GM12878 (cell line): ENCODE measurements at places on chromosomes 5 and 9. TPM values are rescaled to one million over a fixed set of nuclear protein-coding genes. Genes with fewer than 3 reads are reported as not detected.

DNA sequence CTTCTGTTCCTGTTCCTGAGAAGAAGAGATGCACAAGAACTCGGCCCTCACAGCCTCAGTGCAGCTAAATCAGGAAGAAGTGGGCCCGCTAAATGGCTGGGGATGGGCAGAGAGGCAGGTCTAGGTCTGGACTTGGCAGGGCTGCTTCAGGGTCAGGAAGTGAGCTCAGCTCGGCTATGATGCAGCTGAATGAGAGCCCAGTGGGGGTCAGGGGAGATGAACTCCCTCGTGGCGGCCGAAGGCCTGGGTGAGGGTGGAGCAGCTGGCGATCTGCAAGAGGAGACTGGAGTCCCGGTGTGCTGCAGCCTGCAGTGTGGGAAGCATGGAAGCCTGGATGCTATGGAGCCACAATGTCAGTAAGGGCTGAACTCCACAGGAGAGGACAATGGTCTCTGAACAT, 466.2 kb downstream of the SPOCK1 start:
- H3K27ac ChIP-seq, result no peak overlapping the region
- no peak overlapping the region for H3K4me3 ChIP-seq
- H3K36me3 ChIP-seq, result no peaks in the 10 kb centered on the region
- H3K27me3 ChIP-seq, result no peaks in the 10 kb centered on the region
- H3K4me1 ChIP-seq, result no peaks in the 10 kb centered on the region

DNA sequence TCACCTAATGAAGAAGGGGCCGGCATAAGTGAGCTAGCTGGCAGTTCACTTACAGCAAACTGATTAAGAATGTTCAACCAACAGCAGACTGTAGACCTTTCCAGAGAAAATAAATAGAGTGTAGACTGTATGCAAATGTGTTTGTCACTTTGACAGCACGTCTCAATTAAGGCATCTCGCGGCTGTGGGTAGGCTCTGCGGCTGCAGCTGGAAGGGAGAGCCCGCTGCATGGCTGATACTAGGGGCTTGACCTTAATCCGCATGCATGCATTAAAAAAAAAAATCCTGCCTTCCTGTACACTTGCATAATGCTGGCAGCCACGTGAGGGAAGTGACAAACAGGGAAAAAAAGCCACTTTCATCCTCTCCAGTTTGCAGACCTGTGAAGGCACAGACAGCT, 82.3 kb downstream of the CRB2 start:
- H3K27me3 ChIP-seq, result no peaks in the 10 kb centered on the region
- no peaks in the 10 kb centered on the region for H3K4me1 ChIP-seq
- no peak overlapping the region for H3K4me3 ChIP-seq
- peaks cover 3% of the 10 kb centered on the region for H3K36me3 ChIP-seq
- no peak for DNase-seq

- no peaks in the 10 kb centered on the region for H3K27me3 ChIP-seq
- no peak overlapping the region for H3K27ac ChIP-seq
- no peaks in the 10 kb centered on the region for H3K36me3 ChIP-seq
- no peak overlapping the region for H3K4me3 ChIP-seq
- DNase-seq, result no peak
- no peaks in the 10 kb centered on the region for H3K4me1 ChIP-seq
These were observed 7.8 kb upstream of the ALDOB start for GRCh38 chr9:101443364-101443771.

GRCh38 chr5:158770506-158770905, 329.2 kb downstream of the EBF1 start:
- H3K4me1 ChIP-seq, result peaks cover 4% of the 10 kb centered on the region; the same call in 1 of the 2 replicates
- no peaks in the 10 kb centered on the region for H3K27me3 ChIP-seq
- H3K27ac ChIP-seq, result no peak overlapping the region
- no peak overlapping the region for H3K4me3 ChIP-seq

DNA sequence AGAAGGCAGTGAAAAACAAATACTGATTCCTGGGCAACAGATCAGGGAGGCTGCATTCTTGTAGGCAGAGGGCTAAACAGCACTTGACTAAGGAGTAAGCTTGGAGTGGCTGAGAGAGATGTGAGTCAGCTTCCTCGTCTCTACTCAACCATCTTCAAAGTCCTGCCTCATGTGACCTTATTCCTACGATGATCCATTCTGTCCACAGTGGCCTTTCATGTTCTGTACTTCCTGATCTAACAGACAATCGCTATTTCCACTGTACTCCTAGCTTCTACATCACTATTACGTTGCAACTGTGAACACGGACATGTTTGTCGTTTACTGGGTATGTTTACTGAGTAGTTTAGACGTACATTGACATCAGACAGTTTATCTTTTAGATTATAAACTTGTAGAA, 365.4 kb downstream of the ARL15 start:
- H3K4me3 ChIP-seq, result no peak overlapping the region
- no peaks in the 10 kb centered on the region for H3K4me1 ChIP-seq
- no peaks in the 10 kb centered on the region for H3K36me3 ChIP-seq
- DNase-seq, result no peak

The C6 gene
- 0.31 and 0.45 TPM in 2 replicates for total RNA-seq

GRCh38 chr5:95066048-95066447, 218.8 kb downstream of the MCTP1 start:
- H3K36me3 ChIP-seq, result no peaks in the 10 kb centered on the region
- H3K27me3 ChIP-seq, result no peaks in the 10 kb centered on the region
- DNase-seq, result no peak
- no peak overlapping the region for H3K27ac ChIP-seq

DNA sequence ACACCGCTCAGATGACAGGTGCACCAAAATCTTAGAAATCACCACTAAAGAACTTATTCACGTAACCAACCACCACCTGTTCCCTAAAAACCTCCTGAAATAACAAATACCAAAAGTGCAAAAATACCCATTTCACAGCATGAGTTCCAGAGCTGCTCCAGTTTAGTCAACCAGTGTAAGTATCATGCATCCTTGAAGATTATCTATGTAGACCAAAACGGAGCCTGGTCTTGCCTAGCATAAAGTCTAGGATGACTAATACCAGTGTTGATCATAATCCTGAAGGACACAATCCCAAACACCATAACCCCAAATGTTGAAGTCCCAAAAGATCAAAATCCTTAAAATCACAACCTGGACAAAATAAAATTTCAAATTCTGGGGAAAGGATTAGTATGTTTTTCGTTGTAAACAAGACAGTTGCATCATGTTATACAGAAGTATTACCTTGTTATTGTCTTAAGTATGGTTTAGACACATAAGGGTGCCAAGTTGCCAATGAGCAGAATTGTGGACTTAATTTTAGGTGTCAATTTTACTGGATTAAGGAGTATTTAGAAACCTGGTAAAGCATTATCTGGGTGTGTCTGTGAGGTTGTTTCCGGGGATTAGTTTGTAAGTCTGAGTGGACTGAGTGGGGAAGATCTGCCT, 18.1 kb downstream of the VCP start:
- no peaks in the 10 kb centered on the region for H3K4me1 ChIP-seq
- H3K27me3 ChIP-seq, result no peaks in the 10 kb centered on the region
- no peak for DNase-seq

The PCDHGA5 gene
- 0.13 and 0.23 TPM in 2 replicates for total RNA-seq

- no peaks in the 10 kb centered on the region for H3K27me3 ChIP-seq
- peaks cover 51% of the 10 kb centered on the region for H3K4me1 ChIP-seq
- DNase-seq, result no peak
- no peaks in the 10 kb centered on the region for H3K36me3 ChIP-seq
These were observed 256.2 kb downstream of the ARHGAP26 start for GRCh38 chr5:143026380-143026779.

The BHMT gene
- 0.29 and 0.44 TPM in 2 replicates for total RNA-seq

The DMAC1 gene
- total RNA-seq, result 65.4 and 66.8 TPM in 2 replicates

DNA sequence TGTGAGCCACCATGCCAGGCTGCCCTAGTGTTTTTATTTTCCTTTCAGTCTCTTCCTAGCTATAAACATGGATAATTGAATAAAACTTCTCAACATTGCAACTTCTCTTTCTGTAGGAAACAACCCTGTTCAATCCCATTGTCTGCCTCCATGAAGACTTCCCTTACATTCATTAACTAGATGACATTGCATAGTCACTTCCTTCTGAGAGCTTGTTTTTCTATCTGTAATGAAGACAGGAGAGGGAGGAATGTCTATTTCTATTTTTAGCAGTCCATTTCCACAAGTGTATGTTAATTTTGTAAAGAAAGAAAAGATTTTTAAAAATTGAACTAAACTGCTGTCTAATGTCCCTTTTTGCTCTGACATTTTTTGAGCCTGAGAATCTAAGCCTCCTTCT, 55.6 kb upstream of the MELK start:
- no peak overlapping the region for H3K27ac ChIP-seq
- no peaks in the 10 kb centered on the region for H3K27me3 ChIP-seq
- no peaks in the 10 kb centered on the region for H3K36me3 ChIP-seq
- DNase-seq, result no peak

The FBP2 gene
- total RNA-seq, result not detected in 2 replicates

- 0 out of 2 replicates have a peak, but pooled peaks cover 7% of the 10 kb centered on the region for H3K4me1 ChIP-seq
- H3K27ac ChIP-seq, result no peak overlapping the region
- no peaks in the 10 kb centered on the region for H3K27me3 ChIP-seq
- DNase-seq, result no peak
These were observed 16.7 kb upstream of the NDFIP1 start for GRCh38 chr5:142091922-142092321.

DNA sequence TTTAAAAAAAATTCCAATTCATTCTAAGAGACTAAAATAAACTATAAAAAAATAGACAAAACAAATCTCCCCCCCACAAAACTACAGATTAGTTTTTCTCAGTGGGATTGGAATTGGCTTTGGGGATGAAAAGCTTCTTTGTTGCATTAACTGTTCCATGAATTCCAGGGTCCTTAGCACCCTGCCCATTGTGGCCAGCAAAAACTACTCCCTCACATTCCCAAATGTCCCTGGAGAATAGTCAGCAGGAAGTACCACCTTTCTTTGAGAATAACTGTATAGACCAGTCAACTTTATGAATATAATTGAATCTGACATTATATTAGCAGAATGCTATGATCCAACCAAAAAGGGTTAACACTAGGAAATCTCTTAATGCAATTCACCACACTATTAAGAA, 147.9 kb downstream of the LPAR1 start:
- no peaks in the 10 kb centered on the region for H3K27me3 ChIP-seq
- no peaks in the 10 kb centered on the region for H3K36me3 ChIP-seq
- DNase-seq, result no peak
- H3K4me1 ChIP-seq, result no peaks in the 10 kb centered on the region
- H3K4me3 ChIP-seq, result no peak overlapping the region
- H3K27ac ChIP-seq, result no peak overlapping the region

The ZBTB5 gene
- total RNA-seq, result 12.7 and 13.3 TPM in 2 replicates

The PCDHB7 gene
- total RNA-seq, result not detected in 2 replicates

The SYK gene
- 128 and 135 TPM in 2 replicates for total RNA-seq

DNA sequence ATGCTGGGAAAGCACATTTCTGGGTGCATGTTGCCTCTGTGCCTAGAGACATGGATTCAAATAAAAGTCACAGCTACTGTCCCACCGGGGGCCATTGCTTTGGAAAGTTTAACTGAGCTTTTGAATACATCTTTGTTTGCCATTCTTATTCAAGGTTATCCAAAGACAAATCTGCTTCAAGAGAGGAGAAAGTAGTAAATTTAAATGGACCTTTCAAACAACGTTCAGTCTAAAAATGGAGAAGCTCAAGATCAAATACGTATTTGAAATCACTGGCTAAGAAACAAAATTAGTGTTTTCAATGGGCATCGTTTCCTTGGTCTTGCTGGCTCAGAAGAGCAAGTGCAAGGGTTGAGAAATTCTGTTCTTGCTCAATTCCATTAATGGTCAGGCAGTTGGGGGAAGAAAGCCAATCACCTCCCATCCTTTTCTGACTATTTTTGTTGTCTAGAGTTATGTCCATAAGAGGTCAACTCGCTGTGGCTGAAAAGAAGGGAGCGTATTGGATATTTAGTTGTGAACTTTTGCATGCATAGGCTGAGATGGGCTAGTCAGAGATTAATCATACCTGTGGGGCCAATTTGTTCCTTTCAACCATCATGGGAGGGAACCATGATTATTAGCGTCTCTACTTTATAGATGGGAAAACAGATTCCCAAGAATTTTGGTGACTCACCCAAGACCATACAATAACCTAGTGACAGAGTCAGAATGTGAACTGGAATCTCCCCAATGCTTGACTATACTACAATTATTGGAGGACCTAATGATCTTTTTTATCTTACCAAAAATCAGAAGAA, 276.2 kb upstream of the TNC start:
- H3K4me3 ChIP-seq, result no peak overlapping the region
- no peak overlapping the region for H3K27ac ChIP-seq
- no peaks in the 10 kb centered on the region for H3K4me1 ChIP-seq

DNA sequence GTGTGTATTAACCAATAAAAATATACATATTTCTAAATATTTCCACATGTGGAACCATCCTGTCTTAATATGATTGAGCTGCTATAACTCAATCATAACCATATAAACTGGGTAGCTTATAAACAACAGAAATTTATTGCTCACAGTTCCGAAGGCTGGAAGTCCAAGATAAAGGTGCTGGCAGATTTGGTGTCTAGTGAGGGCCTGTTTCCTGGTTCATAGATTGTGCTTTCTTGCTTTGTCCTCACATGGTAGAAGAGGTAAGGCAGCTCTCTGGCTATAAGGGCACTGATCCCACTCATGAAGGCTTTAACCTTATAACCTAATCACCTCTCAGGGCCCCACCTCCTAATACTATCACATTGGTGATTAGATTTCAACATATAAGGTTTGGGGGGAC, 14.0 kb upstream of the PRKAA1 start:
- H3K4me3 ChIP-seq, result no peak overlapping the region
- no peaks in the 10 kb centered on the region for H3K4me1 ChIP-seq
- no peaks in the 10 kb centered on the region for H3K27me3 ChIP-seq
- no peak overlapping the region for H3K27ac ChIP-seq
- no peak for DNase-seq
- H3K36me3 ChIP-seq, result no peaks in the 10 kb centered on the region
